ENCODE measurements at places on chromosomes 16 and 17.

GRCh38 chr16:27444015-27444414, 42.0 kb downstream of the IL21R start:
- no peak for DNase-seq

DNA sequence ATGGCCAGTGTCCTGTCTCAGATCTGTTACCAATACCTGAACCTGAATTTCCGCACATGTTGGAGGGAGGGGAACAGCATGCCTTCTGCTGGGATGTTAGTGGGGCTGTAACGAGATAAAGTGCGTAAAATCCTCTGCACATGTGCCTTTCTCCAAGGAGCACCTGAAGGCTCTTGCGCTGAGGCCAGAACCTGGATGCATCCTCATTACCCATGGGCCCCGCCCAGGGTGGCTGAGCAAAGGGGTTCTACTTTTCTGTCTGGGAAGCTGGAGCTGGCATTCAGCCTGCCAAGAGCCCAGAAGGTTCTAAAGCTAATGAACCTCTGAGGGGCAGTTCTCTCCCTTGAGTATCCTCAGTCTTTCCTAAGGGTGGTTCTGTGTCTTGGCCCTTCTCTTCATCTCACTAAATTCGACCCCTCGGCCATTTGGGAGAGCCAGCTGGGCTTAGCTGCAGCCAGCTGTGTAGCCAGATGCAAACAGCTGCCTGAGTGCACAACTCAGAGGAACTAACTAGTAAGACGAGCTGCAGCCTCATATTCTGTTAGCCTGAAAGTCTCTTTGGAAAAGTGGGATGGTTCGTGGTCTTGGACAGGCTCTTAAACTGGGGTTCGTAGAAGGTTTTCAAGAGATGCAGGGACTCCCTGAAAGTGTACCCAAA, 2.5 kb downstream of the ITGA3 start:
- DNase-seq = no peak

DNA sequence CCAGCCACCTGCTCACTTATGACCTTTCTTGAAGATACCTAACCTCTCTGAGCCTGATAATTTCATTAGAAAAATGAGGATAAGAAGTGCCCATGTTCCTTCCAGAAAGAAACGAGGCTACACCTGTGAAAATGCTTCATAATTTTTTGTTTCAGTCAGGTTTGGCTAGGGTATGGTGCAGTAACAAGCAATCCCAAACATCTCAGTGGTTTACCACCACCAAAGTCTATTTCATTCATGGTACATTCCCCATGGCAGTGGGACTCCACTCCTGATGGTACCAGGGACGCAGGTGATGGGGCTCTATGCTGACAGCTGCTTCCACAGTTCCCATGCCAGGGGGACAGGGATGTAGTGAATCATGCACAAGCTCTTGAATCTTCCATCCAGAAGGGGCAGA, 147.6 kb upstream of the CES5A start:
- no peak for DNase-seq

- DNase-seq = no peak
Observed at GRCh38 chr16:86414991-86415740, 95.2 kb upstream of the FOXF1 start.

- no peak for DNase-seq
Observed at GRCh38 chr16:28504707-28505404, 1.8 kb downstream of the IL27 start.

GRCh38 chr17:49571283-49571682, 4.4 kb upstream of the NXPH3 start:
- no peak for DNase-seq

GRCh38 chr16:84593825-84594724, 23.8 kb downstream of the COTL1 start:
- DNase-seq = peak; percentile 95

GRCh38 chr17:45372325-45372869, 55.6 kb upstream of the MAP3K14 start:
- DNase-seq = no peak

All from NK-92 treated with Interleukin-12 subunit alpha and Interleukin-12 subunit beta, amount 100 ng/mL, for 24 hours (cell line).